ENCODE measurements at places on chromosomes 3 and 15.

DNA sequence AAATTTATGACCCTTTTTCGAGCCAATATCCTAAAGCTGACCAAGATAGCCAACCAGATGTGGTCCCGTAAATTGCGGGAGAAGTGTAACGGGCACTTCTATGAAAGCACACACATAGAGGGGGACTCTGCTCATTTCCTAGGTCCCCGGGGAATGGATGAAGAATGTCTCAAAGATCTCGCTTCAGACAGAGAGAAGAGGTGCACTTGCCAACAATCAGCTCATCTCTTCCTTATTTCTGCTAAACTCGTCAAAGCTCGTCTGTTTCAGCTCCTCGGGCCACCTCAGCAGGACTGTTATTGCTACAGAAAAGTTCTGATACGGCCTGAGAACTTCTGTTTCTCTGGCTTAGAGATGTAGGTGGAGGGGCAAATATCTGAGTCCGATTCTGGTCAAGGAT is 71.8 kb downstream of the TM2D3 start:
- no peak for DNase-seq

GRCh38 chr15:80502782-80503181 is 98.6 kb downstream of the ARNT2 start:
- no peak for DNase-seq

DNA sequence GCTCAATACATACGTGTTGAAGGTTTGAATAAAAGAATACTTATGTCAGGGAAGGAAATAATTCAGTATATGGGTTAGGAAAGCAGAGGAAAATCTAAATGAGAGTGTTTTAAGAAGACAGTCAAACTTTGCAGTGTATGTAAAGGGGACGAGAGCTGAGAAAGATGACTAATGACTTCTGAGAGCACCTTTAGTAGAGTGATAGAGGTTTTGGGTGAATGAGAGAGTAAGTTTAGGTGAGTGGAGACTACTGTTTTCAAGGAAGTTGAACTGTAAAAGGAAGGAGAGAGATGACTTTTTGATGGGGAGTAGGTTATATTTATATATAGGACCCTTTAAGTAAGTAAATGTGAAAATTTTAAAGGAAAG is 9.4 kb downstream of the TBC1D23 start:
- DNase-seq = no peak

GRCh38 chr3:83093222-83093572 is 1331.8 kb upstream of the GBE1 start:
- no peak for DNase-seq

DNA sequence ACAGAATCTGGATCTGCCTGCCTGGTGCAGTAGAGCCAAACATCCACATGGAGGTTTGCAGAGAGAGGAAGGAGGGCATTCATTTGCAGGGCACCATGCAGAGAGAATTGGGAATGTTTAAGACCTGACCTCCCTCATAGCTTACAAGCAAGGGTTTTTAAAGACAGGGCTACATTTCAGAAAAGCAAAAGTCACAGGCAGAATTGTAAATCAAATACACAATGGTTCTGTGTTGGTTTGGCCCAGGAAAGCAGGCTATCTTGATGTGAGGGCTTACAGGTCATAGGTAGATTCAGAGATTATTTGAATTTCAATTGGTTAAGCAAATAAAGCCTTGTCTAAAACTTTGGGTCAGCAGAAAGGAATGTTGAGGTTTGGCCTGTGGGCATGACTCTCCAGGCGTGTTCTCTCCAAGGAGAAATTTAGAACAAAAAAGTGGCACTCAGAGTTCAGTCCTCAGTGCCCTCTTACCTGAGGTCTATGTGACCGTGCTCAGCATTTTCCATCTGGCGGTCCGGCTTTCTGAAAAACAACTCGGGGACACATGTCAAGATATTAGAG is 91.5 kb downstream of the CD47 start:
- DNase-seq = no peak
